ENCODE measurements at places on chromosomes 16 and 17.

DNA sequence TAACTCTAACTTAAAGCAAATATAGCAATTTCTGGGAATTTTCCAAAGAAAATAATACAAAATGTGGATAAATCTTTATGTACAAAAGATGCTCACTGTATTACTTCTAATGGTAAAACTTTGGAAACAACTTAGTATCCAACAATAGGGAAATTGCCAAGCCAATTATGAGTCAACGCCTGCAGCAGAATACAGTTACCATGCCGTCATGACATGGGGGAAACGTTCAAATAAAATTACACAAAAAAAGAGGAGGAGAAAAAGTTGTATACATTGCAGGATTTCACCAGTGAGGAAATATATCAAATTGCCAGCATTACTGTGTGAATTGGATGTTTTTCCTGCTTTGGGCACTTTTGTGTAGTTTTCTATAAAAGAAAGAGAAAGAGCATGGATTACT lies 469.6 kb downstream of the SOX9 start:
- DNase-seq: no peak

DNA sequence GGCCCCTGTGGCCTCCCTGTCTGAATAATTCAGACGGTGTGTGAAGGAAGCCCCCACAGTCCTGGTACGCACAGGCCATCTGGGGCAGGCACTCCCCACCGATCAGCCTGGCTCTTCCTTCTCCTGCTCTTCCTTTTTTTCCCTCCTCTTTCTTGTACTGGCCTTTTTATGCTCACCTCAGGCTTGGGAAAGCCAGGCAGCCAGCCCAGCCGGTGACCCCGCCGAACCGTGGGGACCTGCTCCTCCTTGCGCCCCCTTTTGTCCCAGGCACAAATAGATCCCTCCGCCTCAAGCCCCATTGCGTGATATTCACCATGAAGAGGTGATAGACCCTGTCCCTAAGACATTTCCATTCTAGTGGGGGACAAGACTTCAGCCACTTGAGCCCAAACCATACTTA lies 80.2 kb upstream of the BRD7 start:
- no peak for DNase-seq

DNA sequence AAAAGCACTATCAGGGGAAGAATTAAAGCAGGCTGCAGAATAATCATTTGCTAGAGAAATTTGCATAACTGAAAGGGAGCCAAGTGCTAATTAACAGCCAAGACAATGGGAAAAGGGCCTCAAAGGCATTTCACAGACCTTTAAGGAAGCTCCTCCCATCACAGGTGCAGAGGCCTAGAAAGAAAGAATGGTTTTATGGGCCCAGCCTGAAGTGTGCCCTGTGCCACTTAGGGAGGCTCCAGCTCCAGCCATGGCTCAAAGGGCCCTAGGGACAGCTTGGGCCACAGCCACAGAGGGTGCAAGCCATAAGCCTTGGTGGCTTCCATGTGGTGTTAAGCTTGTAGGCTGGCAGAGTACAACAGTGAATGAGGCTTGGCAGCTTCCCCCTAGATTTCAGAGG lies 50.1 kb downstream of the RNF112 start:
- DNase-seq: no peak

GRCh38 chr17:39920218-39921210 lies 2.1 kb upstream of the GSDMB start:
- DNase-seq: peak; percentile 22

GRCh38 chr16:57384248-57385070 lies 12.2 kb downstream of the CX3CL1 start:
- DNase-seq: no peak

DNA sequence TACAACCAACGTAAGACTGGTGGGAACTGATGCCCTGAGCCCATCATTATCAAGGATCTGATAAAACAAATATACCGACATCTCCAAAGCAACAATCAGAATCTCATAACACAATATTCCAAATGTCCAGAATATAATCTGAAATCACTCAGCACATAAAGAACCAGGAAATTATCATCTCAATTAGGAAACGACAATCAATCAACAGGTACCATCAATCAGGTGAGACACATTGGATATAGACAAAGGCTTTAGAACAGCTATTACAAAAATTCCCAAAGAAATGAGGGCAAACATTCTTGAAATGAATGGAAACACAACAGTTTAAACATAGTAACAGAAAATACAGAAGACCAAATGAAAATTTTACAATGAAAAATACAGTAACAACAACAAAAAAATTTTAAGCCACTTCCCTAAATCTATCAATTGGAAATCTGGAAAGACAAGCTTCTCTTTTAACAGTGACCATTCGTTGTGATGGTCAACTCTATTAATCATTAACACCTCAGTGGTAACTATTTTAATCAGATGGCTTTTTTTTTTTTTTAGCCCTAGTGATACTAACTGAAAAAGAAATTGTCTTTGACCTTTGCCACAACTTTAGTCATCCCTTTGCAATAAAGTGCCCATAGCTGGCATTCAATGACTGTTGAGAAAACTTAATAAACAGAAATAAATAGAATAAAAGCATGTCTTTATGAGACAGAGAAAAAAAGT lies 70.4 kb downstream of the USP32 start:
- DNase-seq: no peak

DNA sequence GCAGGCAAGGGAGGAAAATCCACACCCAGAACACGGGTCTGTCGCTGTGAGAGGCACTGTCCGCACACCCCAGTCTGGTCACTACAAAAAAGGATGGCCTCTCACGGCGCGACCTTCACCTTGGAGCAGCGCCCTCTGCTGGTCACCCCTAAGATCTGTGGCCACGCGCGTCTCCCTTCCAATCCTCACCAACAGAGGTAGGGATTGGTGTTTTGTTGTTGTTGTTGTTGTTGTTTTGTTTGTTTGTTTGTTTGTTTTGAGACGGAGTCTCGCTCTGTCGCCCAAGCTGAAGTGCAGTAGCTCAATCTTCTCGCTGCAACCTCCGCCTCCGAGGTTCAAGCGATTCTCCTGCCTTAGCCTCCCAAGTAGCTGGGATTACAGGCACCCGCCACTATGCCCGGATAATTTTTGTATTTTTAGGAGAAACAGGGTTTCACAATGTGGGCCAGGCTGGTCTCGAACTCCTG lies 15.0 kb upstream of the C17orf58 start:
- peak; percentile 64 for DNase-seq

DNA sequence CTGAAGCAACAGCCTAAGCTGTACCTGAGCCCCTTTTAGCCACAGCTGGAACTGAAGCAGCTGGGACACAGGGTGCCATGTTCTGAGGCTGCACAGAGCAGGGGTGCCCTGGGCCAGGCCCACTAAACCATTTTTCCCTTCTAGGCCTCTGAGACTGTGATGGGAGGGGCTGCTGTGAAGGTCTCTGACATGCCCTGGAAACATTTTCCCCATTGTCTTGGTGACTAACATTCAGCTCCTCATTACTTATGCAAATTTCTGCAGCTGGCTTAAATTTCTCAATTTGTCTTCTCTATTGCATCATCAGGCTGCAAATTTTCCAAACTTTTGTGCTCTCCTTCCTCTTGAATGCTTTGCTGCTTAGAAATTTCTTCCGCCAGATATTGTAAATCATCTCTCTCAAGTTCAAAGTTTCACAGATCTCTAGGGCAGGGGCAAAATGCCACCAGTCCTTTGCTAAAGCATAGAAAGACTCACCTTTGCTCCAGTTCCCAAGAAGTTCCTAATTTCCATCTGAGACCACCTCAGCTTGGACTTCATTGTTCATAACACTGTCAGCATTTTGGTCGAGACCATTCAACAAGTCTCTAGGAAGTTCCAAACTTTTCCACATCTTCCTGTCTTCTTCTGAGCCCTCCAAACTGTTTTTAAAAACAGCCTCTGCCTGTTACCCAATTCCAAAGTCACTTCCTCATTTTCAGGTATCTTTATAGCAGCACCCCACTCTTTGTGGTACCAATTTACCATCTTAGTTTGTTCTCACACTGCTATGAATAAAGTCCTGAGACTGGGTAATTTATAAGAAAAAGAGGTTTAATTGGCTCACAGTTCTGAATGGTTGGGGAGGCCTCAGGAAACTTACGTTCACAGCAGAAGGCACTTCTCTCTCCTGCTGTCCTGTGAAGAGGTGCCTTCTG lies 49.8 kb downstream of the TMEM100 start:
- no peak for DNase-seq

All from nephron progenitor cell (in vitro differentiated cells).